H9 (cell line): ENCODE measurements at places on chromosomes 2 and 18.
A peak's percentile ranks its signal among the peaks of the same experiment; 100 is the strongest.

DNA sequence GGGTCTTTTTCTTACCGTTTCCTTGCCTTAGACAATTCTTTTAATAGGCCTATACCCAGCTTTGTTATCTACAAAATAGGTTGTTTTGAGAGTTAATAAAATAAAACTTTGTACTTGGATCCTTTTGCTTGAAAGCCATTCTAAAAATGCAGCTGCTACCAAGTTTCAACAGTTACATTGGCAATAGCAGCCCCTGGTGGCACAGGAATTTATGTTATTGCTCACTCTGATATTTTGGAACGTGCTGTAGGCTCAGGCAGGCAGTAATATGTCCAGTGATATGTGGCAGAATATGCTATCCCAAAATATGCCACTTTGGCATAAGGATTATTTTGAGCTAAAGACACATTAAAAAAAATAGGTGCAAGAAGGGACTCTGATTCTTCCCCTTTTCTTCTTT is 6.7 kb upstream of the COMMD1 start:
- no peak for DNase-seq

- DNase-seq: no peak
These were observed 29.5 kb downstream of the BCL11A start for GRCh38 chr2:60523963-60524362.

GRCh38 chr2:6922201-6922656 is 5.0 kb downstream of the RNF144A start:
- no peak for DNase-seq

DNA sequence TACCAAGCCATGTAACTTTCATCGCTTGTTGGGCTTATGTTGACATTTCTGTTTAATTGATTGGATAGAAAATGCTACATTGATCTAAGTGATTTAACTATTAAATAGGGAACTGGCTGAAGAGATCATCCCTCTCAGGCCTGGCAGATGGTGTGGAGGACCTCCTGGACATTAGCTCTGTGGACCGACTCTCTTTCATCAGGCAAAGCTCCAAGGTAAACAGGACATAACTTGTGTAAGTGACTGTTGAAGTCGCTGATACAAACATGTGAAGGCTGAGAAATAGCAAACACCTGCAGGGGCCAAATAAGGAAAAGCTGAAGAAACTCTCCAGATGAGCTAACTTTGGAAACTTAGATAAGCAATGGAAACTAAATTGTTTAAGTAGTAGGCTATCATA is 68.8 kb downstream of the UNC80 start:
- DNase-seq: no peak

- no peak for DNase-seq
These were observed 211.8 kb downstream of the LTBP1 start for GRCh38 chr2:33158482-33159003.

DNA sequence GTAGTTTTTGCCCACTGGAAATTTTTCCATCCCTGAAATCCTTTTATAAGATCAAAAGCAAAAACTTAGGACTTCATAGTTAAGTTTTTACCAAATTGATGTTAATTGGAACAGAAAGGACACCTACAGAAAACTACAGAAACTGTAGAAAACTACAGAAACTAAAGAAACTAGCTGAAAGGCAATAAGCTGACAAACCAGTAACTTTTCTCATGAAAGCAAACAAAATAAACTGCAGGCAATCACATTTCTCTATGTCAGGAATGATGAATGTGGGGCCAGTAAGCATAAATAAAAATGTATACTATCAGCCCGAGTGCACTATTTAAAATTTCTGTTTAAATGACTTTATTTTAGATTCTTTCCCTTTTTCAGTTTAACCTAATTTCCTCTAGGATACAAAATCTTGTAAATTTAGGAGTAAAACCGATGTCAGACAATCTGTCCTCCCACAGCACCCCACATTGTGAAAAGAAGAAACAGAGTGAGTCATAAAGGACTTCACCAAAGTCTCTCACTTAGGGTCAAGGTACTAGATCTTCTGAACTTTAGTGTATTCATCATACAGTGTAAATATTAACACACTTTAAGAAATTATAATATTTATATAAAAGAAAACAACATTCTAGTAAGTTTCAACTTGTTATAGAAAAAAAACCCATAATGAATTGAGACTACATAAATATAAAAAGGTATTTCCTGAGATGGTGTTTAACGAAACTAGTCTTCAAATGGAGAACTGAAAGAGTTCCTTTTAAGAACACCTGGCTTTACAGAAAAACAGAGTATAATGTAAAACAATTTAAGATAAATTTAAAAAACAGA is 46.6 kb downstream of the USP40 start:
- DNase-seq: no peak

DNA sequence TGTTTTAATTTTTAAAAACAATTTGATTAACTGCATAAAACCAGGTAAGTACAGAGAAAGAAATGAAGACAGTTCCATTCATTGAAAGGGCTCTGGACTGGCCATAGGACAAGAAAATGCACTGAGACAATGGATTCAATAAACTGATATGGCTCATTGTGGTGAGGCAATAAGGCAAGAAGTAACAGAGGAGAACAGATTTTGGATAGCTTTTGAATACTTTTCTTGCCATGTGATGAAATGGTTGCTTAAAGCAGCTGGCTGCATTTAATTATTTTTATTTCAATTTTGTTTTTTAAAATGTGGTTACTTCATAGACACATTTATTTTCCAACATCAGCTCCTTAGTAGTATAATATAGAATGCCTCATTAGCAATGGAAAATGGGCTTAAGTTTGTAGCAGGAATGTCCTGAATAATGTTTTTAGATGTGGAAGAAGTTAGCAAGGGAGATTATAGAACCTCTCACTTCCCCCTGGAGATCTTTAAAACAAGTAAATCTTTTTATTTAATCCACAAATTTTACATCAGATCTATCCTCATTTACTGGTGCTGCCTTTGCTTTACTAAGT is 646.9 kb upstream of the ZEB2 start:
- DNase-seq: no peak

GRCh38 chr18:78736015-78736690 is 243.5 kb upstream of the SALL3 start:
- DNase-seq: peak; percentile 5

- DNase-seq: no peak
These were observed 172.2 kb upstream of the HAAO start for GRCh38 chr2:42964439-42965083.

GRCh38 chr2:127085317-127085681 is 21.7 kb downstream of the BIN1 start:
- DNase-seq: no peak

DNA sequence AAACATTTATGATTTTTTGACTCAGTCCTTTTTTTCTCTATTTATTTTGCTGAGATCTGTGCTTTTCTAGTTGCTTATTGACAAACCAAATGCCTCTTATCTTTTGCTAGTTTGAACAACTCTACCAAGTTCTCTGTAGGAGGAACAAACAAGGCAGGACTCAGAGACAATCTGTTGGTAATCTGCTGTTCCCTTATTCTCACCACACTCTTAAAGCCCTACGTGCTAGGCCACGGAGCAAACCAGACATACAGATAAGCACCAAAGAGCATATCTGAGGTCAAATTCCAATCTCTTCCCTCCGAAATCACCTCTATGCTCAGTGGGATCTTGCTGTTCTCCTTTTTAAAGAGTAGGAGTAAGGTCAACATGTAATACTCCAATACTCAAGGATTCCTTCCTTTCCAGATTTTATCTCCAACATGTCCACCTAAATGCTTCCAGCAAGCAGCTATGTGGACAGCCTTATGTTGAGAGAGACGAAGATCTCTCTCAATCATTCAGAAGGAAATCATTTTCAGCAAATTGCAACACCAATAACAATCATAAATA is 18.4 kb downstream of the FN1 start:
- DNase-seq: no peak

DNA sequence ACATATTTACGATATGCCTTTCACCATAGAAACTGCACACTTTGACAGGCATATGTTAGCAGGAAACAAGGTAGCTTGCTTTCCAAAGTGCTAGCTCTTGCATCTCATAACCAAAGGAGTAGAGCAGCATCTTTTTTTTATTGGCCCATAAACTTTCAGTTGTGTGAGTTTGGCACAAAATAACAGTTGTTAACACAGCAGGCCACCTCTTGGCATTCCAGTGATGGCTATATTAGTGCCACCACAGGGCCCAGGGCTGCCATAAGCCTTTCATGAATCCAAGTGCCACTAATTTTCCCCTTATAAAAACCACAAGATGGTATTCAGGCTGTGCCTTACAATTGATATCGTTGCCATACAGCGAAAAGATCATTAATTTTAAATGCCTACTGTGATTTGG is 40.3 kb upstream of the KLF7 start:
- DNase-seq: no peak

DNA sequence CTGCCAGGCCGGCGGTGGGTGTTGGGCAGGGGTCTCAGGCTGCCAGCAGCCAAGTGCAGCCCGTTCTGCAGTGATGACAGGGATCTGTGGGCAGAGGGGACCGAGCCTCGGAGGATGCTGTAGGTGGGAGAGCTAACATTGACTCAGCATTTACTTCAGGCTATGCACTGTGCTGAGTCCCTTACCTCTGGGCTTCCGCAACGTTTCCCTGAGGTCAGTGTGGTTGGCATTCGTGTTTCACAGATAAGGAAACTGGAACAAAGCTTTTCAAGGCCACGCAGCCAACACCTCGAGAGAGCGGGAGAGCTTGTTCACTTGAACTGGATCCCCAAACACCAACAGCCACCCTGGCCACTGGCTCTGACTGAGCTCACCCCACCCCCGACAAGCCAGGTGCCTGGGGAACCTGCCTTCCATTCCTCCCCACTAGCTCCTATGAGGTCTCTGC is 839 bp upstream of the GPR148 start:
- no peak for DNase-seq

DNA sequence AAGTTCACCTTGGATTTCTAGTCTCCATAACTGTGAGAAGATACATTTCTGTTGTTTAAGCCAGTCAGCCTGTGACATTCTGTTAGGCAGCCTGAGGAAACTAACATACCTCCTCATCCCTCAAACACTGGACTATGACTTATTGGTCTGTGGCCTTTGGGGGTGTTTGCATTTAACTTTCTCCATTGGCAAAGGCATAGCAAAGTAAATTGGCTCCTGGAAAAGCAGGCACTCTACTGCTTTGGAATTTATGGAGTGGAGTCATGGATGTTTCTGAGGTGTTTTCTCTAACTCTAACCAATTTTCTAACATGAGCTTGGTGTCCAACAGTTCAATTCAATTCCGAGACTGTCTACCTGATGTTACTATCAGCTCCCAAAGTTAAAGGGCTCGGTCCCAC is 48.9 kb upstream of the CTLA4 start:
- DNase-seq: no peak

DNA sequence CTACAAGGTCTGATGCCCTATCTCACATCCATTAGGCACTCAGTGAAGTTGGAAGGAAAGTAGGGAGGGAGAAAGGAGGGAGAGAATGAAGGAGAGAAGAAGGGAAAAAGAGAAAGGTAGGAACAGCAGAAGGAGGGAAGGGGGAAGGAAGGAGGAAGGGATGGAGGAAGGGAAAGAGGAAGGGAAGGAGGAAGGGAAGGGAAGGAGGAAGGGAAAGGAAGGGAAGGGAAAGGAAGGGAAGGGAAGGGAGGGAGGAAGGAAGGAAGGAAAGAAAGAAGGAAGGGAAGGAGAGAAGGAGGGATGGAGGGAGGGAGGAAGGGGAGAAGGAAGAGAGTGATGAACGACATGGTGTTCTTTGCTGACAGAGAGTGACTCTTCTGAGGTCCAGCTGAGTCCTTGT is 468.9 kb upstream of the MYT1L start:
- DNase-seq: no peak

GRCh38 chr18:32200766-32201165 is 10.9 kb downstream of the MEP1B start:
- no peak for DNase-seq

- no peak for DNase-seq
These were observed 220.0 kb downstream of the METTL4 start for GRCh38 chr18:2351126-2351850.

GRCh38 chr18:32152705-32153448 is 37.0 kb upstream of the MEP1B start:
- no peak for DNase-seq

DNA sequence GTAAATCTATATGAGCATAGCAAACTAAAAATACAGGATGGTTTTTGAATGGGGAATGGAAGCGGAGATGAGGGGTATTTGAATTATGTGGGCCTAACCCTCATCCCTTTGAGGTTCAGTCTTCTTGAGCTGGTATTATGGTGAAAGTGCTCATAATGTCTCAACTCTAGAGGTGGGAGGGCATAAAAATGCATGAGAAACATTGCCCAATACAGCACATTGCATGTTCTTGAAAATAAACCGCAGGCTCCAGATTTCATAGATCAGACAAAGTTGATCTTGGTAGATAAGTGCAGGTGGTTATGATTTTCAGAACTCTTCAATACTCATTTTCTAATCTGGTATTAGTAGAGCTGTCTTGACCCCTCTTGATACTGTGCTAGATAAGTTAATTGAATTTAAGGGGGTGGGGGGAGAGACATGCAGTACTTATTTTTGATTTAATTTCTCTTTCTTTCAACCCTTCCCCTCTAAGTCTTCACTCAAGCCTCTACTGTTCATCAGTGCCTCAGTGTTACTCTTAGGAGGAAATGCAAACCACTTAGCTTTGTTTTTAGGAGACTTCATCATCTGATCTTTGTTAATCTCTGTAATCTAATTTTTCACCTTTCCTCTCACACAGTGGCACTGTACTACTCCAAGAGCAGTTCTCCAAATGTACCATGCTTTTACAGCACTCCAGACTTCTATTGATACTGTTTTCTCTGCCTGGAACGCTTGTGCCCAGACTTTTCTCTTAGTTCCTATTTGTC is 22.2 kb downstream of the XRCC5 start:
- no peak for DNase-seq

GRCh38 chr2:142180820-142181533 is 50.2 kb upstream of the LRP1B start:
- peak; percentile 86 for DNase-seq

- no peak for DNase-seq
These were observed 25.8 kb downstream of the ZC3H6 start for GRCh38 chr2:112301171-112301584.

GRCh38 chr2:69995511-69995910 is 34.1 kb upstream of the ASPRV1 start:
- DNase-seq: no peak

GRCh38 chr2:170324640-170325046 is 146.7 kb downstream of the MYO3B start:
- DNase-seq: peak; percentile 84

DNA sequence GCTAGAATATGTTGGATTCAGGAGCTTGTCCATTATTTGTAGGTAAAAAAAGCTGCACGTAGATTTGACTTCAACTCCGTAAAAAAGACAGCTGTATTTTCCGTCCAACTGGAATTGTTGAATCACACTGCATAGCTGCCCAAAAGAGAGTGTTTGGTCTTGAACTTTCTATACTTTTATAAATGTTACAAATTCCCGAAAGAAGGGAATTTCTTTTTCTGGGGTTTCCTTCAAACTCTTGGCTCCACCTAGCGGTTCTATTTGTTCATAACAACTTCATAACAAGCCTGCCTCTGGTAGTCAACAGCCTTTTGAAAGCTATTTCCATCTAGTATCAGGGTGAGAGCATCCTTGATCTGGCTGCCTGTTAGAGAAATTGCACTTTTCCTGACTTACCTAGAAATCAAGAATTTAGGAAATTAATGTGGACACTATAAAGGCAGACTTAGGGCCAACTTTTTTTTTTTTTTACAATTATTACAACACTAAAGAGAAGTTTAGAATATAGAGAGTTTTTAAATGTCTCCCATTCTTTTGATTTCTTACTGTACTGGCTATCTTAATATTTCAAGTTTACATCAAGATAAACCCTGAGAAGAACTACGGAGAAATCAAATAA is 48.1 kb downstream of the TMEM185B start:
- no peak for DNase-seq

- DNase-seq: no peak
These were observed 35.4 kb downstream of the PSD4 start for GRCh38 chr2:113209011-113209645.
